ENCODE measurements at places on chromosomes 5 and 9. TPM values are rescaled to one million over a fixed set of nuclear protein-coding genes. Genes with fewer than 3 reads are reported as not detected.

PTPN3 gene
- total RNA-seq, result 2.9 TPM

RANBP17 gene
- 4.0 TPM for total RNA-seq

SAXO1 gene
- under 0.01 TPM for total RNA-seq

TAF11L5 gene
- total RNA-seq, result not detected

CCL27 gene
- 0.36 TPM for total RNA-seq

N4BP3 gene
- under 0.01 TPM for total RNA-seq

CTXN3 gene
- not detected for total RNA-seq

GLRA1 gene
- total RNA-seq, result not detected

DNA sequence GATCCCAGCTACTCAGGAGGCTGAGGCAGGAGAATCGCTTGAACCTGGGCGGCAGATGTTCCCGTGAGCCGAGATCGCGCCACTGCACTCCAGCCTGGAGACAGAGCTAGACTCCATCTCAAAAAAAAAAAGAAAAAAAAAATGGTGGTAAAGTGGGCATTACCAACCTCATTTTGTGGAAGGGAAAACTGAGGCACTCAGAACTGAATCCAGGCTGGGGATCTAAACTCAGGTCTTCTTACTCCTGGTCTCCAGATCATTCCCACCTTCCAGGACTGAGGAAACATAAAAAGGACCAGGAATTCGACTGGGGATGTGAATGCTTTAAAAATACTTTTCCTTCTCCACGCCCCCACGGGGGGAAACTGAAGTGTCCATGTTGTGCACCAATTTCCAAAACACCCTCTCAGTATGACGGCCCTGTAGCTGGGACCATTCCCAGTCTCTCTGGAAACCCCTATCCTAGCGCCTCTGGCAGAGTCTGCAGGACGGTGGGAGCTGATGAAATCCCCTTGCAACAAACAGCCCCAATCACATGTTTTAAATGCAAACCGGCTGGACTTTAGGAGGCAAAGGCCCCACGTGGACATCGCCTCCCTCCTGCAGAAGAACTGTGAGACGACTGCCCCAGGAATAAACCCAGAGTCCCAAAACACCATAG is 8.9 kb upstream of the AKNA start:
- DNase-seq, result no peak

DNA sequence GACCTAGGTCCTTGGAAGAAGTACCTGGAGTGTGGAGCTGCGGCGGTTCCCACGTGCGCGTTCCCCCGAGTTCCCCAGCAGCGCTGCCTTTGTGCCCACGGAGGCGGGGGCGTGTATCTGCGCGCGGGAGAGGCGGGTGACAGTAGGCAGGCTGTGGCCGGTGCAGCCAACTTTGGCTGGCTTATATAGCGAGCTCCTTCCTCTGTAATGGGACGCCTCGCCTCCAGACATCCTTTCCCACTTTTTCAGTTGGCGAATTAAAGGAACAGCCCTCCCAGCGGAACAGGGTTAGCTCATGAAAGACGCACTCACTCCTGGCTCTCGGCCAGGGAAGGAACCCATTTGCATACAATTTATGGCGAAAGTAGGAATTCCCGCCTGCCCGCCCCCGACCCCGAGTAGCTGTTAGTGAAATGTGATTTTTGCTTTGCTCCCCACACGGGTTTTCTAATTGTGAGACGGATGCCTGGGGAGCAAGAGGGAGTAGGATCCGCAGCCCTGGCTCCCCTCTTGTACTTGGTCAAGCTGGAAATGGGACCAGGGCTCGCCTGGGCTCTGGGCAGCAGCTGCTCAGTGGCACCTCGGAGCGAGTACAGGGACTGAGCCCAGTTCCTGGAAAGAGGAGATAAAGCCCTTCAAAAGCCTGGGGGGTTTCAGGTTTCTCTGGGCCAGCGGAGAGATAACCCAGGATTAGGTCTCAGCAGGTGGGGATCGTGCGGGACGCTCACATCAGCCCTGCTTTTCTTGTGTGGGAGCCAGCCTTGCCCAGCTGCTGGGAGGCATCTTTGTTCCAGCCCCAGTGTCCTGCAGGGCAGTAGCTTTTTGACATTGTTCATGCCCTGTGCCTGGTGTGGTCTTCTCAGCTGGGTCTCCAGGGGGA is at the start of gene TNC:
Gene TNC, minus strand, starts transcription at position 159 of the 880 bp plus-strand sequence. CDS start 27,139 bp downstream, outside the sequence.
- DNase-seq, result peak; percentile 78

DNA sequence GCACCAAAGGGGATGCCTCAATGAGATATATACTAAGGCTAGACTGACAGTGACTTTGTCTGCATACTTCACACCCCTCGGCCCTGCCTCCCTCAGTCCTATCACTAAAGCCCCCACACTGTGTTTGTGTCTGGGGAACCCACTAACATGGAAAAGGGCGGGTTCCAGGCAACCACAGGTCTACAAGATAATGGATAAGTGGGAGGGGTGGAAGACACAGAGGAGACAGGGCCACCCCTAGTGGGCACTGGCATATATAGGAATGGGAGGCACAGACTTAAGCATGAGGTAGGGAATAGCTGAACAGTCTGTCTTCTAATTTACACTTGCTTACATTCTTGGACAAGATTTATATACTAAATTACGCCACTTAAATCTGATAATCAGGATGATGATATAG is 74.0 kb downstream of the SLIT3 start:
- no peak for DNase-seq

DNA sequence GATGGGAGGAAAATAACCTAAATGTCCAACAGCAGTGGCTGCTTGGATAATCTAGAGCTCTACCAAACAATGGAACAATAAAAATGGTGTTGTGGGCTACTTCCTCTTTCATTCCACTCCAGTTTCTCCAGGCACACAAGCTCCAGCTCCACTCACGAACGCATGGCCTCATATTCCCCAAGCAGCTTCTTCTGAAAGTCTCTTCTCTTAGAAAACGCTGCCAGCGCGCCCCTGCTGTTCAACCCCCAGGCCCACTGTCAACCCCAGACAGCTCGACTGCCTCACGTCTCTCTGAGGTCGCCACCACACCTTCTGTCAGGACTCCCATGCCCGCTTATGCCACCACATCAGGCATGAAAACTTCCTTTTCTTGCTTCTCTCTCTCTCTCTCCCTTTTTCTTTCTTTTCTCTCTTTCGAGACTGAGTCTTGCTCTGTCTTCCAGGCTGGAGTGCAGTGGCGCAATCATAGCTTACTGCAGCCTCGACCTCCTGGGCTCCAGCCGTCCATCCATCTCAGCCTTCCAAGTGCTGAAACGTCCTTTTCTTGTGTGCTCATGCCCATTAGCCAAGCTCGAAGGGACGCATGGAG is 16.2 kb downstream of the OR2V2 start:
- no peak for DNase-seq

GRCh38 chr5:129905473-129906176 is 1.4 kb downstream of the CHSY3 start:
- DNase-seq, result no peak

DNA sequence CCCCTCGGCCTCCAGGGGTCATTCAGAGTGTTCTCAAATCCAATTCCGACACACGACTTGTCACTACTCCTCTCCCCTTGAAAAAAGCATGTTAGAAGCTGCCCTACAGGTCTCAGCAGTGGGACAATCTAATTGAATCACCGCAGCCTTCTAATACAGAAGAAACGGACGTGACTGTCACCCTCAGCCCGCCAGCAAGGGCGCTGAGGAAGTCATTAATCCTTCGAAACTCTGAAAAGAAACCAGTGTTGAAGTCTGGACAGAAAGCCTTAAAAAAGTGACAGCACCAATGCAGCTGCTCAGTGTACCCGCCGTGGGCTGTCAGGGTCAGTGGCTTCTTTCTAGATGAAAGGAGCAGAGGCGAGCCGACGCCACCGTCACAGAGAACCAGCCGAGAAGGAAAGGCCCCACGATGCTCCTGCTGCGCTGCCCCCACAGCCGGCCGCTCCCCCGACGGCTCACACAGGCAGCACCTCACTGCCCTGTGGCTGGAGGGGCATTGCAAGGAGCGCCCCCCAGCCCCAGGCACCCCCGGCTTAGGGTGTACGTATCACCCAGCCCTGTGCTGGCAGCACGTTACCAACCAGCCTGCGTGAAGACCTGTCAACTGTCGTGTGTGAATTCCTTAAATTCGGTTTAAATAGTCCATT is 5.7 kb downstream of the BRD3OS start:
- peak; percentile 35 for DNase-seq

GRCh38 chr5:92906798-92907376 is 674.1 kb downstream of the NR2F1-AS1 start:
- no peak for DNase-seq

- DNase-seq, result peak; percentile 71
These were observed 30.3 kb upstream of the SARDH start for GRCh38 chr9:133768371-133768858.

DNA sequence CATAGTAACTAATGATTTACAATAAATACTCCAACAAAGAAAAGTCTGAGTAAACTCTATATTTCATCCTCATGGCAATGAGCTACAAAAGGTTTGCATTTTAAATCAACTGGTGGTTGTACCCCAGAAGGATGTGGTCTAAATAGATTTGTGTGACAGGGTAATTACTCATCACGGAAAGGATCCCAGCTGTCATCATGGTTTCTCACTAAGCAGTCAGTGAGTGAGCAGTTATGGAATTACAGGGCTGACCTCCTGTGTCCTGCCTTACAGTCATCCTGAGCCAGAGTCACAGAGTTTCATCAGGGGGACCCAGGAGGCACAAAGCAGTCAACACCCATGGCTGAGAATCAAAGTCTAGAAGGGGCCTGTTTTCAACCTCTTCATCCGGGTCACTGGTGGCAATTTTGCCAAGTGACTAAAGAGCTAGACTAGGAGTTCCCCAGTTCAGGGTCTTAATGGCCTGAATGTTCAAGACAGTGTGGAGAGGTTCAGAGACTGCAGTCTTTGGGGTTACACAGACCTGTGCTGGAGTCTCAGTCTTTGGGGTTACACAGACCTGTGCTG is 210.7 kb upstream of the SLC24A2 start:
- DNase-seq, result peak; percentile 76

GRCh38 chr9:69332067-69332685 is 7.2 kb downstream of the ENTREP1 start:
- no peak for DNase-seq
